Activated naive CD8-positive, alpha-beta T cell treated with anti-CD3 and anti-CD28 coated beads, Interleukin-2, amount 50 U/mL, for 24 hours (primary cell): ENCODE measurements at places on chromosomes 12 and 14.

DNA sequence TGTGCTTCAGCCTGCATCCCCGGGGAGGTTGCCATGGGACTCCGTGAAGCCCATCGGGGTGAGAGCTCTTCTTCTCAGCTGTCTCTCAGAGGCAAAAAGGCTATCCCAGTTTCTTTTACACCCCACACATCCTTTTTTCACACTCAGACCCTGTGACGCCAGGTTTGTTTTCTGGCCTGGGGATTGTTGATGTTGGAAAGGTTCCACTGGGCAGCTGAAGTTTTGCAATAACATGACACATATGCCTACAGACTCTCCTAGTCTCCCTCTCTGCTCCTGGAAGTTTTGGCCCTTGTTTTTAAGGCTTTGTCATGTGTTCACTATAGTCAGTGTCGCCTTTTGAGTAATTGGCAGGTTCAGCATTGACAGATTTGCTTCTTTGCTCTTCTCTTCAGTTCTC, 118.6 kb downstream of the SMOC1 start:
- no peaks in the 10 kb centered on the region for H3K4me1 ChIP-seq
- no peaks in the 10 kb centered on the region for H3K36me3 ChIP-seq
- H3K27me3 ChIP-seq: peaks cover 7% of the 10 kb centered on the region
- no peak for DNase-seq

- DNase-seq: no peak
- no peak overlapping the region for H3K27ac ChIP-seq
- no peak overlapping the region for H3K4me3 ChIP-seq
- H3K27me3 ChIP-seq: no peaks in the 10 kb centered on the region
- H3K36me3 ChIP-seq: no peaks in the 10 kb centered on the region
Observed at GRCh38 chr12:23931176-23931575, 18.3 kb downstream of the SOX5 start.

GRCh38 chr14:63563370-63564026, 20.3 kb upstream of the PPP2R5E start:
- H3K36me3 ChIP-seq: no peaks in the 10 kb centered on the region
- no peak overlapping the region for H3K4me3 ChIP-seq
- DNase-seq: no peak
- H3K27ac ChIP-seq: no peak overlapping the region
- H3K27me3 ChIP-seq: peaks cover 14% of the 10 kb centered on the region

DNA sequence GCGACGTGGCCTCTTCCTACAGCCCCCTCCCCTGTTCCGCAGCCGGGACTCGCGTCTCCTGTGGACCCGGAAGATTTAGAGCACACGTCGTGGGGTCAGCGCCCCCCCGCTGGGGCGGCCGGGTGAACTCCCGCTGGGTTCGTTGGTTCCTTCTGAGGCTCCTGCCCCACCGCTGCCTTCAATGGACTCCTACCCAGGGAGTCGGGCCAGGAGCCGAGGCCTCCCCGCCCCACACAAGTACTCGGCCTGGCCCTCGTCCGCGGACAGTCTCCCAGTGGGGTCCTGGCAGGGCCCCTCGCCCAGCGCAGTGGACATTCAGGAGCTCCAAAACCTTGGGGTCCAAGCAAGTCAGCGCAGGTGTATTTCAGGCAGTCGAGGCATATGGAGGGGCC, 1.2 kb downstream of the MMP17 start:
- H3K36me3 ChIP-seq: no peaks in the 10 kb centered on the region
- no peak for DNase-seq
- H3K4me1 ChIP-seq: peaks cover 14% of the 10 kb centered on the region
- H3K27me3 ChIP-seq: peaks cover 45% of the 10 kb centered on the region
- H3K27ac ChIP-seq: no peak overlapping the region

DNA sequence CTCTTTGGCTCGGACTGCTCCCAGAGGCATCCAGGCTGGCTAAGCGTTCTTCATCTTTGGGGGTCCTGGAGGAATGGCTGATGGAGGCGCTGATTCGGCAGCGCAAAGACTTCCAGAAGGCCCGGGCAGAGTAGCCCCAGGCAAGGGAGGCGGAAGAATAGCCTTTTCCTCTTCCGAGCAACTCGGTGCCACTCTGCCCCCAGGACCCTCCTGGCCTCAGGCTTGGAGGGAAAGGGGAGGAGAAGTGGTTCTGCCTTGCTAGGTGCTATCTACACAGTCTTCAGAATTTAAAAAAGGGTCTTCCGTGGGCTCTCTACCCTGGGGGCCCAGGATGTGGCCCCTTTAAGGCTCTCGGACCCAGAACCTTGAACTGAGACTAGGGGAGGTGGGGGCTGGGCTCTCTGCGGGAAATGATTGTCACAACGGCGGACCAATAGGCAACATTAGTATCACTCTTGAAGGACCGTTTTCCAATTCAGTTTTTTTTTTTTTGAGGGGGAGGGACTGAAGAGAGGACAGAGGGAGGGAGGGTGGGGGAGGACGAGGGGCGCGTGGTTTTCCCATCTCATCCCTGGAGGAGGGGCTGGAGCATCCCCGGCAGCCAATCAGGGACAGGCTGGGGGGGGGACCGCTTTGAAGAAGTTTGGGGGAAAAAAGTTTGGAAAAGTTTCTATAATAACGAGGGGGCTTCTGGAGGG, at the start of gene NFATC4:
Gene NFATC4, plus strand, starts transcription at position 671 of the 698 bp plus-strand sequence. CDS start 157 bp downstream, outside the sequence.
- peak within 1 kb of the TSS; percentile 79 for H3K4me3 ChIP-seq
- no peaks in the 10 kb centered on the region for H3K36me3 ChIP-seq
- H3K4me1 ChIP-seq: peaks cover 31% of the 10 kb centered on the region
- DNase-seq: peak; percentile 39
- peak within 1 kb of the TSS; percentile 59 for H3K27ac ChIP-seq
- H3K27me3 ChIP-seq: peaks cover 30% of the 10 kb centered on the region

DNA sequence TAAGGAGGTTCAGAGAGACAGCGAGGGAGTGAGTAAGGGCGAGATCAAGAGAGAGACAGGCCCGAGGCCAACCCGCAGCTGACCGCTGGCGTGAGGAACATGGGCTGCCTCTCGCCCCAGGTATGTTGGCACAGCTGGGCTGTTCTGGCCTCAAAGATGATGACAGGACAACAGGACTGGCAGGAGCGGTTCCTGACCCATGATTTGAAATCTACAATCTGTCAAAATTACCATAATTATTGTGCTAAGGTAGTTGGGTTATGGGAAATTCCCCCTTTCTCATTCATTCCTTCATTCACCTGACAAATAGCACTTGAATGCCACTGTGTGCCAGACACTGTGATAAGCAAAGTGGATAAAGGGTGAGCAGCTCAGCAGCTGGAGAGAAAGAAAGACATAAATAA, 5.1 kb upstream of the ENDOU start:
- H3K36me3 ChIP-seq: no peaks in the 10 kb centered on the region
- no peaks in the 10 kb centered on the region for H3K27me3 ChIP-seq
- H3K4me1 ChIP-seq: peaks cover 12% of the 10 kb centered on the region

DNA sequence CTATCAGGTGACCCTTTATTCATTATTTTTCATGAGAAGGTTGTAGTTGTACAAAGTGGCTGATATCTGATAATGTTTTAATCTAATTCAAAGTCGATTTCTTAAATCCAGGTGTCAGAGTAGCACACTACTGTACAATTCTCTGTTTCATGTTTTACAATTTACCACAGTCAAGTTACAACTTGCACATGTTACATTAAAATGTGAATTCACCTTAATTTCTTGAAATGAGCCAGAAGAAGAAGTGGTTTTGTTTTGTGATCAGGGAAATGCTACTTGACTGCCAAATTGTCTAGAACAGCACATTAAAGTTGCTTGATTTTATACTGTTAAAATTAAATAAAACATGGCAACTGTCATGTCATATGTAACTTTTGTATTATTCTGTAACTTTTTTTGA, 23.2 kb downstream of the LRRK2 start:
- H3K4me3 ChIP-seq: no peak overlapping the region
- no peaks in the 10 kb centered on the region for H3K27me3 ChIP-seq
- no peak overlapping the region for H3K27ac ChIP-seq
- no peak for DNase-seq
- peaks cover 2% of the 10 kb centered on the region for H3K36me3 ChIP-seq

DNA sequence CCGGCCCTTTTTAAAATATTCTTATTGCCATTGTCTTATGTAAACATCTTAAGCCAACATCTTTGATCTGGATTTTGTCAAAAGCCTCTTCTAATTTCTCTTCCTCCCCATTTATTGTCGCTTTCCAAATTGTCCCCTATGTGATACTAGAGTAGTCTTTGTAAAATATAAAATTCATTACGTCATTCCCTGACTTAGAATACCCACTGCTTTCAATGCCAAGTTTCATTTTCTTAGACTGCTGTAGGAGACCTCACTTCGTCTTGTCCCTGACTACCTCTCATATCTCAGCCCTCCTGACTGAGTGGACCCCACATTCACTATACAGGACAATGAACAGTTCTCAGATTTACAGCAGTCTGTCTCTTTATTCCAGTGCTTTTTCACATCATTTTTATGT, 633.9 kb upstream of the LMO3 start:
- no peak overlapping the region for H3K27ac ChIP-seq
- H3K36me3 ChIP-seq: no peaks in the 10 kb centered on the region
- no peak for DNase-seq
- no peaks in the 10 kb centered on the region for H3K27me3 ChIP-seq
- no peak overlapping the region for H3K4me3 ChIP-seq

DNA sequence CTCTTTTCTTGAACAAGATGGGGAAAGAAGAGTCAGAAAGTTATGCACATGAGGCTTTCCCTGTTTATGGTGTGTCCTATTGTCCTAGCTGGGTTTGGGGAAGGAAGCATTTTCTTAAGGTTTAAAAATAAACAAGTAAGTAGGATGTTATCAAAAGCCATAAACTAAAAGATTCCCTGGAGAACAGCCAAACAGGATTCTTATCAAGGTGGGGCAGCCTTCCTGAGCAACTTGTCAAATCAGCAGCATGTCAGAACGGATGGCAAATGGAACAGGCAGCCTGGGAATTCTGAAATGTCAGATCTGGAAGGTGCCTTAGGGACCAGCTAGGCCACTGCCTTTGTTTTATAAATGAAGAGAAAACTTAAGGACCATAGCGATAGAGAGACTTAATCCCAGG, 152.2 kb upstream of the RGS6 start:
- no peak overlapping the region for H3K4me3 ChIP-seq
- no peak overlapping the region for H3K27ac ChIP-seq
- peaks cover 28% of the 10 kb centered on the region for H3K27me3 ChIP-seq
- no peak for DNase-seq
- H3K4me1 ChIP-seq: peaks cover 19% of the 10 kb centered on the region
- H3K36me3 ChIP-seq: no peaks in the 10 kb centered on the region

DNA sequence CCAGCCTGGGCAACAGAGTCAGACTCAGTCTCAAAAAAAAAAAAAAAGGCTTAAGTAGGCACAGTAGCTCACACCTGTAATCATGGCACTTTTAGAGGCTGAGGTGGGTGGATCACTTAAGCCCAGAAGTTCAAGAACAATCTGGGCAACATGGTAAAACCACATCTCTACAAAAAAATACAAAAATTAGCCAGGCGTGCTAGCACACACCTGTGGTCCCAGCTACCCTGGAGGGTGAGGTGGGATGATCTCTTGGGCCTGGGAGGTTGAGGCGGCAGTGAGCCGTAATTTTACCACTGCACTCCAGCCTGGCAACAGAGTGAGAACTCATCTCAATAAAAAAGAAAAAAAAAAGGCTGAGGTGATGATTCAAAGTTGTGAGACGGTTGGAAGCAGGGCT, 9.1 kb upstream of the RESF1 start:
- H3K4me3 ChIP-seq: no peak overlapping the region
- H3K27ac ChIP-seq: no peak overlapping the region
- no peaks in the 10 kb centered on the region for H3K27me3 ChIP-seq
- peaks cover 32% of the 10 kb centered on the region for H3K36me3 ChIP-seq
- H3K4me1 ChIP-seq: peaks cover 31% of the 10 kb centered on the region

- no peaks in the 10 kb centered on the region for H3K27me3 ChIP-seq
- no peak overlapping the region for H3K27ac ChIP-seq
- H3K36me3 ChIP-seq: no peaks in the 10 kb centered on the region
- no peaks in the 10 kb centered on the region for H3K4me1 ChIP-seq
- H3K4me3 ChIP-seq: no peak overlapping the region
Observed at GRCh38 chr12:43162138-43162537, 389.9 kb downstream of the ADAMTS20 start.

GRCh38 chr12:83739607-83740006, 1052.9 kb downstream of the TMTC2 start:
- H3K4me1 ChIP-seq: no peaks in the 10 kb centered on the region
- no peak overlapping the region for H3K4me3 ChIP-seq
- H3K27me3 ChIP-seq: no peaks in the 10 kb centered on the region
- DNase-seq: no peak
- H3K36me3 ChIP-seq: no peaks in the 10 kb centered on the region

DNA sequence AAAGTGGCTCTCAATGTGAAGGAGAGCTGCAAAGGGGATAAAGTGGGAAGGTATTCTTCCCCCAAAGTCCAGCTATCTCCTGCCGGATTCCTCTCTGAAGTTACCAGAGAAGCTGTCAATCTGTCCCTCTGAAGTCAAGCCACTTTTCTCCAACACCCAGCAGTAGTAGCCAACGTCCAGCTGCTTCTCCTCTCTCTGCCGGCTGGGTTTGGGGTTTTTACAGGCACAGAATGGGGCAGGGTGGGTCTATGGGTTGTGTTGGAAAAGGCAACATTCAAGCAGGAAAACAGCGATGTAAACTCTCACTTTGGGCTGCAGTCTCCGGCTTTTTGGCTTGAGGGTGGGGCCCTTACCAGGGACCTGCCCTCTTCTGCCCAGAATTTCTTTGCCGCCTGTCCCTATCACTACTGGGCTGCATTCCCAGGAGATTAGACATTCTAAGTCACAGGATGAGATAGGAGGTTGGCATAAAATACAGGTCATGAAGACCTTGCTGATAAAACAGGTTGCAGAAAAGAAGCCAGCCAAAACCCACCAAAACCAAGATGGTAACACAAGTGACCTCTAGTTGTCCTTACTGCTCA, 16.3 kb downstream of the CAPZA3 start:
- no peaks in the 10 kb centered on the region for H3K36me3 ChIP-seq
- no peak overlapping the region for H3K4me3 ChIP-seq
- no peaks in the 10 kb centered on the region for H3K4me1 ChIP-seq
- no peak overlapping the region for H3K27ac ChIP-seq
- H3K27me3 ChIP-seq: peaks cover 2% of the 10 kb centered on the region

DNA sequence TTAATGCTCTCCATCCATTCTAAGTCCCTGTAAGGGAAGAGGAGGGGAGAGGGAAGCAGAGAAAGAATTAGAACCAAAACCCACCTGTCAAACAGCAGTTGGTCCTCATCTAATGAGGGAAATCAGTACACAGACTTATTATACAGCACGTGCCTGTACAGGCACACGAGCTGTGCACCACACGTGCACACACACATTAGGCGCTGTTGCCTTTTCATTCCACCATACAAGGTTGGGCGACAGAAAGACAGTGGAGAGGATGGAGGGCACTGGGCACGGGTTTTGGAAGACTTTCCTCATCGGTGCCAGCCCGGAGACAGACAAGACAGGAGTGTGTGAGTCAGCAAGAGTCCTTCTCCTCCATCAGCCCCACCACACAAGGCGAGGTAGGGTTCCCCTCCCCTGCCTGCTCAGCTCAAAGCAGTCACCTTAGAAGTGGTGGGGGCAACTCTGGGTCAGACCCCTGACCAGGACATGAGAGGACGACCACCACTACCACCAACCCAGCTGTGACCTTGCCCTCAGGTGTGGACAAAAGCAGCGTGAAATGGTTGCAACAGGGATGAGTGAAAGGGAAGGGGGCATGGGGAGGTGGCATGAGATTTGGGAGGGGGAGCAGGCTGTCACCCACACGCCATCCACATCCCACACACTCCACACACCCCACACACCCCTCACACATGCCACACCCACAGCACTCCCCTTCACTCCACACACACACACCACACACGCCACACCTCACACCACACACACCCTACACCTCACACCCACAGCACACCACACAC, 80.7 kb downstream of the ACTN1 start:
- no peak for DNase-seq
- H3K27me3 ChIP-seq: no peaks in the 10 kb centered on the region
- H3K36me3 ChIP-seq: peaks cover 47% of the 10 kb centered on the region
- peaks cover 48% of the 10 kb centered on the region for H3K4me1 ChIP-seq
- peak overlapping the region; percentile 75 for H3K27ac ChIP-seq

- no peak overlapping the region for H3K4me3 ChIP-seq
- no peak overlapping the region for H3K27ac ChIP-seq
- peaks cover 6% of the 10 kb centered on the region for H3K27me3 ChIP-seq
- DNase-seq: no peak
- H3K36me3 ChIP-seq: no peaks in the 10 kb centered on the region
- H3K4me1 ChIP-seq: no peaks in the 10 kb centered on the region
Observed at GRCh38 chr14:76550534-76550933, 174.6 kb downstream of the ESRRB start.
